Bronchial epithelial cell (primary cell): ENCODE measurements at places on chromosomes 3 and 15.

- DNase-seq, result no peak
Observed at GRCh38 chr3:174821477-174821876, 37.7 kb upstream of the NAALADL2 start.

GRCh38 chr3:66800941-66801545 lies 197.1 kb upstream of the KBTBD8 start:
- peak; percentile 67 for DNase-seq

DNA sequence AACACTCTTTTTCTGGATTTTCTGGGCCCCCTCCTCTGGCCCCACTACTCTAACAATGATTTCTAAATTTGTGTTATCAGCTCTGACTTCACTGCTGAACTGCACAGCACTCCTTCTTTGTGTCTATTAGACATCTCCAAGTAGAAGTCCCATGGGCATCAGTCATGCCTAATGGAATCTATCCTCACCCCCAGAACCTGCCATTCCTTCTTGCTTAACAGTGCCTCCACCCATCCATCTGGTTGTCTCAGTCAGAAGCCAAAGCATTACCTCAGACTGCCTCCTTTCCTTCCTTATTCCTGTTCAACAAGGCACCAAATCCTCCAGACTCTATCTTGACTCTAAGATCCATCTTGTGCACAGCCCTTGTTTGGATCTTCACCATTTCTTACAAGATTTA lies 36.2 kb downstream of the SSR3 start:
- peak; percentile 52 for DNase-seq

- DNase-seq, result no peak
Observed at GRCh38 chr3:32436816-32437189, 45.1 kb downstream of the CMTM7 start.

- DNase-seq, result no peak
Observed at GRCh38 chr3:46395210-46395661, 11.6 kb downstream of the CCR5AS start.
